ENCODE measurements at places on chromosomes 12 and 14.
A peak's percentile ranks its signal among the peaks of the same experiment; 100 is the strongest.

DNA sequence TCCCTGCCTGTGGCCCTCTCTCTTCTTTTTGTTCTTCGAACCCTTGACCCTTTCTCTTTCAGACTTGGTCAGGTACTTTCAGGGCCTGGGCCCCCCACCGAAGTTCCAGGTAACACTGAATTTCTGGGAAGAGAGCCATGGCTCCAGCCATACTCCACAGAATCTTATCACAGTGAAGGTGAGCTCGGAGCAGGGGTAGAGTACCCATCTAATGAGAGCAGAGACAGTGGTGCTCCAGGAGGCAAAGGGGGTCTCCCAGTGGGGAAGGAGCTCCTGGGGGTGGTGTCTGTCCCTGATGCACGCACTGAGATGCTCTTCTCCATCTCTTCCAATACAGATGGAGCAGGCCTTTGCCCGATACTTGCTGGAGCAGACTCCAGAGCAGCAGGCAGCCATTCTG lies 4.7 kb downstream of the IRF9 start:
- DNase-seq: no peak

GRCh38 chr14:101349108-101349507 lies 212.2 kb upstream of the DIO3 start:
- DNase-seq: no peak

DNA sequence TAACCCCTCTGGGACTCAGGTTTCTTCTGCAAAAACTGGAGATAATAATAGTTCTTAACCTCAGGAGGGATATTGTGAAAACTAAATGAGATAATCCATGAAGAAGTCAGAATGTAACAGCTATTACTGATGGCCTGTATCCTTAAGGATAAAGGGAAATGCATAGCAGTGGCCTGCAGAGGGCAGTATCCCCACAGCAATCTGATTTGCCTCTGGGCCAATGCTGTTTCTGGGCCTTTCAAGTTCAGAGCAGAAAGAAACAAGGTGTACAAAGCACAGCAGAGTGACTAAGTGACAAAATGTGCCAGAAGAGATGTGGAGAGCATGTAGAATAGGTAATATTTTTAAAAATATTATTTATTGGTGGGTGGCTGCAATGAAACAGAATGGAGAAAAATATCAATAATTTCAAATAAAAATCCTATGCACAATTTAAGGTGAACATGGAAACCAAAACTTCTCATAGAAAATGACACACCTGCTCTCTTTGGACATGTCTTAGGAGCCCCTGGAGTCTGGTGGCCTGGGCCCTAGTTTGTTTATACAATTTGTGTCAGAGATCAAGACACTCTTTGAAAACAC lies 90.3 kb downstream of the C12orf75 start:
- peak; percentile 42 for DNase-seq

DNA sequence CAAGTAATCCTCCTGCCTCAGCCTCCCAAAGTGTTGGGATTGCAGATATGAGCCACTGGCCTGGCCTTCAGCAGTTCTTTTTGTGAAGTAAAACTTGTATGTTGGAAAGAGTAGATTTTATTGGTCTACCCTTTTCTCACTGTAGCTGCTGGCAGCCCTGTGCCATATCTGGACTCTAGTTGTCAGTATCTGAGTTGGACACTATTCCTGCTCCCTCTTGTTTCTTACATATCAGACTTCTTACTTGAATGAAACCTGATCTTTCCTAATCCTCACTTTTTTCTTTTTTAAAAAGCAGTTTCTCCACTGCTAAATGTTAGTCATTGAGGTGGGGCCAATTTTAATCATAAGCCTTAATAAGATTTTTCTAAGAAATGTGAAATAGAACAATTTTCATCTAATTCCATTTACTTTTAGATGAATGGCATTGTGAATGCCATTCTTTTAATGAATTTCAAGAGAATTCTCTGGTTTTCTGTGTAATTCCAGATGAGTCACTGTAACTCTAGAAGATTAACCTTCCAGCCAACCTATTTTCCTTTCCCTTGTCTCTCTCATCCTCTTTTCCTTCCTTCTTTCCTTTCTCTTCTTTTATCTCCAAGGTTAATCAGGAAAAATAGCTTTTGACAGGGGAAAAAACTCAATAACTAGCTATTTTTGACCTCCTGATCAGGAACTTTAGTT lies 88.7 kb downstream of the APAF1 start:
- DNase-seq: no peak

DNA sequence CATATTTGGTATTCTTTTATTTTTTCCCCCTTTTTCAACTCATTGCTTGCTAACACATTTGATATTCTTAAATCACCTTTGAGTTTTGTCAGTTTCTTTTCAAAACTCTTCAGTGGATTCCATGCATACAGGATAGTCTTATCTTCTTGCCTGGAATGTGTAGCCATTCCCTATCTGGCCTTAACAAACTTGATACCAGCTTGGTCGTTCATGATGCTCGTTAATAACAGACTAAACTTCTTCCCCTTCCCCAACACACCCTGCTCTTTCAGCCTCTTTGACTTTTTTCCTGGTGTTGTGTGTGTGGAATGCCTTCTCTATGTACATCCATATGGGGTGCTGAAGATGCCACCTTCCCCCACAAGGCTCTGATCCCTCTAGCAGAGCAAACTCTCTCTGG lies 17.7 kb upstream of the CALM1 start:
- no peak for DNase-seq

GRCh38 chr12:117035287-117035686 lies 63.9 kb downstream of the TESC start:
- DNase-seq: no peak

DNA sequence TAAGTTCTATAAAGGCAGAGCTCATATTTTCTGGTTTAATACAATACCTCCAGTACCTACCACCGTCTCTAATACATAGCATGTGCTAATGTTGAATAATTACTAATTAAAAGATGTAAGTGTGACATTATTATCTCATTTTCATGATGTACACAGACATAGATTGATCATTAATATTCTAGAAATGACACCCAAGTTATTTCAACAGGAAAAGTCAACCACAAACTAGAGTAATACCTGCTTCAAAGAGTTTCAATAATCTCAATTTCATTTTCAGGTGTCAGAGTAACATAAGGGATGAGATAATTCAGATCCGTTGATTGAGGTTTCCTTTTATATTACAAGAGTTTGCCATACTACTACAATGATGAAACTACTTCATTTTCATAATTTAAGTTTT lies 388.9 kb downstream of the SOX5 start:
- DNase-seq: no peak

DNA sequence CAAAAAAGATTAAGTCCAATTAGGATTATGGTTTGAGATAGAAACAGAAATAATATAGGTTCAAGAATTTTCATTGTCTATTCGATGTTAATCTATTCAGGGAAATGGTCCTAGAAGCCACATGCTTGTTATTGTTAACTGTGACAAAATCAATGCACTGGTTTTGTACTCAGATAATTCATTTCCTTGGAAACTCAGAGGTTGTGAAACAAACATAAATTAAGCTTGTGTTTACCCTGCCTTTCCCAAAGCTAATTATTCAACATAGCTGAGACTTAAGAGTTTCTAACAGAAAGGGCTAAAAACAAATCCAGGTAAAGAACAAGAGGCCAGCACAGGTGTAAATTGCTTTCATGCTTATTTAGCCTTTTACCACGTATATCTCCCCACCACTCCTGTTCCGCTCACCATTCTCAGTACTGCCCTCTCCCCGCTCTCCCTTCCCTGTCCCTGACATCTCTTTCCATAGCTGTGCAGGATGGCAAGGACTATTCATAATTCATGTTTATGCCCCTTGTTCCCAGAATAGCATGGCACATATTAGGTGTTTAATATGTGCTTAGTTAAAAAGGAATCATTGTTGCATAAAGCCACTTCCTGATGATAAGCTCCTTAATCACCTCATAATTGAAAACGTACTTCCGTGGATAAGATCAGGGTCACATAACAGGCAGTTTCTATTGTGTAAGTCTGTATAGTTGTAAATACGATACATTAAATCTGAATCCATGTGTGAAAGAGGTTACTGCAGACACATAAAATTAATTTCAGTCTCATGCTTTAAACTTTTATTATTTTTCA lies 131.8 kb upstream of the USP15 start:
- no peak for DNase-seq

All from T-helper 9 cell (primary cell).